ENCODE measurements at places on chromosomes 12 and 14.

- no peak for DNase-seq
These were observed 224.1 kb upstream of the PLEKHG7 start for GRCh38 chr12:92478692-92479091.

DNA sequence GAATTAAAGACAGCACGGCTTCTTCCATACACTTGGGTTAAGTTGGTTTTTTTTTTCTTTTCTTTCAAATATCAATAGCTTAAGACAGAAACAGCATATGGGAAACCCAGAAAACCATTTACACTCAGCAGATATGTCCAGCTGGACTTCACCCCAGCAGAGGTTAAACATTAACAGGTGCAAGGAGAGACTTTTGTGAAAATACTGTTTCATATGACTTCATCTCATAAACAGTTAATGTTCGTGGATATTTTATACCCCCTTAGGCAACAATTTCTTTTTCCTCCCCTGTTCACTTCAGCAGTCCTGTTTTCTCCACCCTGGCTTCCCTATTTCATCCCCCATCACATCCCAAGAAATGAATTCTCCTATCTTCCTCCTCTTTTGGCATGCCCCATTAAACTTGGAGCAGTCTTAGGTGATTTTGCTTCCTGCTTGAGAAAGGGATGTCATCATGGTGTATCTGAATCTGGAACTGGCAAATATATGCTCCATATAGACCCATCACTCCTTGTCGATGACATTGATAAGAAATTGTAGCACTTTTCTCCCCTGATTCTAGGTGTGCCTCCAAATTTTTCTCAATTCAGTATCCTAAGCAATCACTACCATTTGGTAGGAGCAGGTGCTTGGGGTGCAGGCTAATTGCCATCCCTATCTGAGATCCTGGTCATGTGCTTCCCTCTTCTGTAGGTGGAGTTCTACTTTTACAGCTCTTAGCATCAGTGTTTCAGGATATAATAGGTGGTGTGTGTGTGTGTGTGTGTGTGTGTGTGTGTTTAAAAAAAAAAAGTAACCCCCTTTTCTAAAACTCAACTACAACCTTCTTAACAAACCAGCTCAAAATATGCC lies 67.9 kb downstream of the BMP4 start:
- DNase-seq = no peak

DNA sequence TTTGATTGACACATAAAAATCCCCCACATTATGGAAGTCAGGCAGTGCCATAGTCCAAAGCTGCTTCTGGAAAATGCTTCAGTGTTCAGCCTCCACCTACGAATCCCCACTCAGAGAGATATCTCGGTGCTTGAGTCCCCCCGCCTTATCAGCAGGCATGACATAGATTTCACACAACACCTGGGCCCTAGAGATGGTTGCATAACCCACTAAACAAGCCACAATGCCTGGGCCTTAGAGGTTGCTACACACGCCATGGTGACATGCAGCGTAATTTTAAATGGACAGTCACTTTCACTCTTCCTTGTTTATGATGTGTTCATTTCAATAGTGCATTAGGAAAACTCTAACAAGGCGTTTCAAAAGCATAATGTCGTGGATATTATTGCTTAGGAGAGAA lies 38.0 kb downstream of the CCDC60 start:
- no peak for DNase-seq

- DNase-seq = no peak
These were observed 12.4 kb upstream of the SPPL3 start for GRCh38 chr12:120916561-120916960.

GRCh38 chr12:62436164-62436503 lies 30.5 kb upstream of the MON2 start:
- no peak for DNase-seq

DNA sequence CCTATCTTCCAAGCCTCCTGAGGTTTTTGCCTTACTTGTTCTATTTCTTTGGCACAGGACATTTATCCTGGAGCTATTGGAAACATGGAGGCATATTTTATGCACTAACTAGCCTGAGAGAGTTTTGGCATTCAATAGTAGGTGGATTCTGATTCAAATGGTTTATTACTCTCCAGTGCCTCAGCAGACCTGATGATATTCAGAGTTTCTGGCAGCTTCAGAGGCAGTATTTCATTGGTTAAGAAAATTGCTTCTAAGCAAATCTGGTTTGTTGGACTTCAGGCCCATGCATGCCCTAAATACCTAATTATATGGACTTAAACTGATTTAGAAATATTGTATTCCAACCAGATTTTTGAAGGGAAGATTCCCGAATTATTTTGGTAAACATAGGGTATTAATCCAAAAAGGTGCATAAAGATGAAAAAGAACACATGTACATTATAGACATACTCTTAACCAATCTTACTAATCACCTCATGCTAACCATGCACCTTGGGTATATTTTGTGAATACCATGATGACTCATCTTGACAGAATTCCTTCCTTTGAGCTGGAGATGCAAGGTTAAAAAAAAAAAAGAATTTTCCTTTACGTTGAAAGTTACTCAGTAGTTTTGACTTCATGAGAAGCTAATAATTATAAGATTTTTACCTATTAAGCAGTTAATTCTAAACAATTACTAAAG lies 44.3 kb upstream of the KTN1 start:
- no peak for DNase-seq

DNA sequence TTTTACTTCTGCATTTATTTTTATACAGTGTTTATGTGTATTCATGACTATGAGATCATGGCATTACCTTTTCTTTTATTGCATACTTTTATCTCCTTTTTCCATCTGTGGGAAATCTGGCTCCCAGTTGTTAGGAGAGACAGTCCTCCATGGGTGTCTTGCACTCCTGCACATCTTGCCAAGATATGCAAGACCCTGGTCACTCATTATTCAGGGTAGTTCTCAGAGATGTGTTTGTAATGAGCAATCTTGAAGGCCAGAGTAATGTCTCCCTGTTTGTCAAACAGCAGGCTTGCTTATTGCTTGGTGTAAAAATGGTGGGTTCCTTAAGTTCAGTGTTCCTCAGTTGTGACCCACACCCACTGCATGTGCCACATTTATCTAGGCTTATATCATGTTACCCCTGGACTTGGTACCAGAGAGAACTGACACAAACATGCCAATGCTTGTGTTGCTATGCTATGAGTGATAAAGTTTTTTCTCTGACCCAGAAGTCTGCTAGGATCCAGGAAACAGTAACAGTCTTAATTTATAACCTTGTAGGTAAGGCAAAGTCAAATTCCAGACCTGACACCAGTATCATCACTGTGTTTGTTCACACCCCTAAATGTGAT lies 36.8 kb downstream of the PPHLN1 start:
- no peak for DNase-seq

GRCh38 chr14:70999117-70999516 lies 91.9 kb downstream of the PCNX1 start:
- DNase-seq = no peak

DNA sequence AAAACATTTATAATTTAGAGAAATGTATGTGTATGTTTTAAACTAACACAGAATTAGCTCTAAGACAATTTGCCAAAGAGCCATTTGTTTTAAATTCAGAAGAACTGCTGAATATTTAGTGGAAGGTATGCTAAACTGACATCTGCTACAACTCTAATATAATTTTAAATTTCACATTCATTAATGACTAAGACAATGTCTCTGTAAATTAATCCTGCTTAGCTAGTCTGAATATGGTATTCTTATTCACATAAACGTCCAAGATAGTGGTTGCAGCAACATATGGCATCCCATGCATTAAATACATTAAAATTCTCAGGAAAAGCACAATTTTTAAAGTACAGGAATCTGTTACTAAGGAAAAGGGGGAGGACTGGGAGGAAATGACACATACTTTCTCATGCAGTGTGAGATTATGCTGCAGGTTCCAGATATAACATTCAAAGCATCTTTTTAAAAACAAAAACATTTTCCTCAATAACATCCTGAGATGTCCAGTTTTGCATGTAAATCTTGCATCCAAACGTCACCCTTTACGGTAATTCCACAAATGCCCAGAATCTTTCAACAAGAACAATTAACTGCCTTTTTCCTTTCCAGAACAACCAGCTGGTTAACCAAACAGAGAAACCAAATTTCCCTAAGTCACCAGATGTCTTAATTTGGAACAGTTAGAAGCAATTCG lies 26.9 kb downstream of the WDR89 start:
- DNase-seq = no peak

DNA sequence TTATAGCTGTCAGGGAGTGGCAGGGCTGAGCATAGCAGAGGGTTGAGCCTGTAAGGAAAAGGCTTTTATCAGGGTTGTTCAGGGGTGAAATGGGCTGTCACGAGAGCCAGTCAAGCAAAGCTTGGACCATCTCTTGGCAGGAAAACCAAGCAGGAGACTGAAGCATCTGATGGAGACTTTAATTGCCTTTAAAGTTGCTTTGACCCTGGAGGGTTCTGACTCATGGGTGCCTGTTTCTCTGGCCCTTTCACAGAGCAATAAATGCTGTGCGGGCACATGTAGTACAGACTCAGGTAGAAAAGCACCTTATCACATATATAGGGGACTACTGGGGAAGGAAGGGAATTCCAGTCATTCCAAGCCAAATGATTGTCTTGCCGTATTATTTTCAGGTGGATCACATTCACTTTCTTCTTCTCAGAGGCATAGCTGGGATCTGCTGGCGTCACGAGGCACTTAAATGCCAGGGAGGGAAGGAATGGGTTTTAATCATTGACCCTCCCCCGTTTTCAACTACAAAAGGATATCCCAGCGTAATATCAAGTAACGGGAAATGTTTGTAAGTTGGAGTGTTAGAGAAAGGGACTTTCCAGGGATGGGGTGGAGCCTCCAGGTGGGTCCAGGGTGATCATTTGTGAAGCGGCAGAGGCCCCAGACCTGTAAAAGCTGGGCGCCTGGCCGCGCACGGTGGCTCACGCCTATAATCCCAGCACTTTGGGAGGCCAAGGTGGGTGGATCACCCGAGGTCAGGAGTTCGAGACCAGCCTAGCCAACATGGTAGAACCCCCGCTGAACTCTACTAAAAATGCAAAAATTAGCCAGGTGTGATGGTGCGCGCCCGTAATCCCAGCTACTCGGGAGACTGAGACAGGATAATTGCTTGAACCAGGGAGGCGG lies 34.9 kb downstream of the PLEKHD1 start:
- no peak for DNase-seq

- no peak for DNase-seq
These were observed 21.7 kb downstream of the GALNT16 start for GRCh38 chr14:69281450-69282169.

GRCh38 chr14:78227248-78228077 lies 57.3 kb downstream of the NRXN3 start:
- DNase-seq = no peak

GRCh38 chr14:71551291-71551950 lies 380.8 kb upstream of the RGS6 start:
- DNase-seq = no peak

- no peak for DNase-seq
These were observed 39.4 kb downstream of the MVK start for GRCh38 chr12:109612975-109613502.

- no peak for DNase-seq
These were observed 700.2 kb downstream of the DIO2 start for GRCh38 chr14:79511146-79511545.

- DNase-seq = no peak
These were observed 58.1 kb downstream of the ISCA2 start for GRCh38 chr14:74551431-74552371.

- no peak for DNase-seq
These were observed 534 bp downstream of the PPP2R3C start for GRCh38 chr14:35121026-35121886.

DNA sequence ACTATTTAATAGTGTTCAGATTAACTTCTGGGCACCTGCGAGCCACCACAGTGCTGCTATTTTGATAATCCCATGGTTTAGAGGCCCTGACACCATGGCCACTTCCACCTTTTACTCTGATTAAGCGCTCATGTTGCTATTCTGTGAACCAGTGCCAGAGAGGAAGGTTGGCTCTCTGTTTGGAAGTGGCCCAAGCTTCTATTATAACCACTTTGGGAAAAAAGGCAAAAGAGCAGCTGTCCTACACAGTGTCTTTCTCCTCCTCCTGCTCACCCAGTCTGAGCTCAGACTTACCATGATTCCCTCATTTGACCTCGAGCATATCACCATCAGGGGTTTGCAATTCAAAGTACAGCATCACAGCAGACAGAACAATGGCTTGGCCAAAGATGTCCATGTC lies 23.3 kb downstream of the DYRK2 start:
- DNase-seq = no peak

GRCh38 chr12:115176741-115177400 lies 492.9 kb upstream of the TBX3 start:
- no peak for DNase-seq

DNA sequence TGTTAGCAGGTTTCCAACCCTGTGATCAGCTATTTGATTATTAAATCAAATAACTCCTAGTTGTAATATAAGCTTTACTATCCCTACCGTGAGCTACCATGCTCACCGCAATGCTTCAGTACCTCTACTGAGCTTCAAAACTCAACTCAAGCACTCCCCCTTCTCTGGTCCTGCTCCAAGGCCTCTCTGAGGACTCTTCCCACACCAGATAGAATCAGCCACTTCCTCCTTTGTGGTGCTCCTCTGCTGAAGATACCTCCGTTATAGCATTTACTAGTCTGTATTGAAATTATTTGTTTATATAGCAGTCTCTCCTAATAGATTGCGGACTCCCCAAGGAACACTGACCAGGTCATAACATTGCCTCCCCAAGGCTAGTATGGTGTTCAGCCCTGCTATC lies 17.5 kb downstream of the AREL1 start:
- DNase-seq = no peak

- no peak for DNase-seq
These were observed 340.5 kb downstream of the TMEM121 start for GRCh38 chr14:105866841-105867321.

DNA sequence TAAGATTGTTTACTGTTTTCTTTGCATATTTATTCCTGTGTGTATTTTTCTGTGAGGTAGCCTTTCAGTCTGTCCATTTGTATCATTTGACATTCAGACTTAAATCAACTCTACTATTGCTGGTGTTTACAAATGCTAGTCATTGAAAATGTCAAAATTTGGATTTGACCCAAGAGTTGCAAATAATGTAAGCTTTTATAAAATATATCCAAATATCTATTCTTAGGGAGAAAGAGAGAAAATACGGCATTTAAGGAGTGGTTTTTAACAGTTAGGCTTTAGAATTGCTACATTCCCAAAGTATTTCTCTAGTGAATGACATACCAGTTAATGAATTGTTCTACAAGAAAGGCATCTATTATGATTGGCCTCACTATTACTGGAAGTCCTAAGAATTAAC lies 37.9 kb downstream of the FRS2 start:
- DNase-seq = no peak

Measured in activated naive CD4-positive, alpha-beta T cell (primary cell).